ENCODE measurements at places on chromosomes 2 and 18. TPM values are rescaled to one million over a fixed set of nuclear protein-coding genes. Genes with fewer than 3 reads are reported as not detected.

DNA sequence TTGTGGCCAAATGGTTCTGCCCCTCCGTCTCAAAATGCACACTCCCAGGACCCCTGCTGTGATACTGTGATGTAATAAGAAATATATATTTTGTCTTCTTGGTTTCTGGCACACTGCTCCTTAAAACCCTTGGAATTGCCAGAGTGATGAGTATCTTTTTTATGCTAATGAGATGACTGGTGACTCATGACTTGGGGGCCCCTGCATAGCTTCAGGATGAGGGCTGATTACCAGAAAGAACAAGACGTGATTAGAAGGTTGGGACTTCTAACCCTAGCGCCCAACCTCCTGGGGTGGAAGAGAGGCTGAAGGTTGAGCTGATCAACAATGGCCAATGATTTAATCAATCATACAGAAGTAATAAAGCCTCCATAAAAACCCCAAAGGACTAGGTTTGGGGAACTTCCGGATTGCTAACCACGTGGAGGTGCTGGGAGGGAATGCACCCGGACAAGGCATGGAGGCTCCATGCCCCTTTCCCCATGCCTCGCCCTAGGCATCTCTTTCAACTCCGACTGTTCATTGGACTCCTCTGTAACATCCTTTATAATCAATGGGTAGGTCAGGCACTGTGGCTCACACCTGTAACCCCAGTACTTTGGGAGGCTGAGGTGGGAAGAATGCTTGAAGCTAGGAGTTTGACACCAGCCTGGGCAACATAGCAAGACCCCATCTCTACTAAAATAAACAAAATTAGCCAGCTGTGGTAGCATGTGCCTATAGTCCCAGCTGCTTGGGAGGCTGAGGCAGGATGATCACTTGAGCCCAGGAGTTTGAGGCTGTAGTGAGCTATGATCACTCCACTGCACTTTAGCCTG is 89.1 kb downstream of the HS1BP3 start:
- no peak overlapping the region for H3K27ac ChIP-seq
- H3K36me3 ChIP-seq, result no peaks in the 10 kb centered on the region
- H3K27me3 ChIP-seq, result no peaks in the 10 kb centered on the region
- no peak overlapping the region for H3K4me3 ChIP-seq
- DNase-seq, result no peak

DNA sequence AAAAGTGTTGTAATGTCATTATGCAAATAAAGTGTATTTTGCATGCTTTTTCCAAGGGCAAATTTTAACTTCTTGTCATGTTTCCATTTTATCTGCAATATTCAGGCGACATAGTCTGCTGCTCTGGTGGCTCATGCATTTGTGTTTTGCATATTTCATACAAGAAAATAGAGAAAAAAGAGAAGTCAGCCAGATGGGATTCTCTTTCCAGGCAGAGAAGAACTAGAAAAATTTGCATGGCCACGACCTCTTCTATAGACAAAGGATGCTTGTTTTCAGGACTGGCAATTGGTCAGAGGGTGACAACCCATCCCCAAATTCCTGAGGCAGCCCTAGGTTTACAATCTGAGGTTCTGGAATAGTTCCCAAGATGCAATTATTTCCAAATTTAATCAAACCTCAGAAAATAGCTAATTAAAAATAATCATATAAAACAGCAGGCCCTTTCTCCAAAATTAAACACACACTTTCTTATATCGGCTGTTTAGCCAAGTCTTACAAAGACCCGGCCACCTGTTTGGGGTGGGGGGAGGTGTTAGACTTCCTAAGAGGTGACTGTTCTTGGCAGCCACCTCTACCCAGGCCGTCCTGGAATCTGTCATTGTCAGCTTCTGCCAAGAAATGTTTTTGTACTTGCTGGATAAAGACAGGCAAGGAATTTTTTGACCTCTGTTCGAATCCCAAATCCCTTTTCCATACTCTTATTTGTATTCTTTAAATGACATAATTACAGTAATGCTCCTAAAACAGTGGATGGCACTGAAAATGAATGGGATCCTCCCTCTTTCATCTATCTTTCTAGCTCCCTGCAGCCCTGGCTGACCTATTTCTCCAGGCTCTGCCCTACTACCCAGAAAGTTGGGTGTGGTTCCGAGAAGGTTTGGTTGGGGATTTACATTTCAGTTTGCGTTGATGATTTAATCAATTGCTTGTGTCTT is 20.8 kb upstream of the SOS1 start:
- no peak for DNase-seq
- H3K4me3 ChIP-seq, result no peak overlapping the region
- peaks cover 2% of the 10 kb centered on the region for H3K4me1 ChIP-seq
- H3K27me3 ChIP-seq, result no peaks in the 10 kb centered on the region
- H3K36me3 ChIP-seq, result no peaks in the 10 kb centered on the region

DNA sequence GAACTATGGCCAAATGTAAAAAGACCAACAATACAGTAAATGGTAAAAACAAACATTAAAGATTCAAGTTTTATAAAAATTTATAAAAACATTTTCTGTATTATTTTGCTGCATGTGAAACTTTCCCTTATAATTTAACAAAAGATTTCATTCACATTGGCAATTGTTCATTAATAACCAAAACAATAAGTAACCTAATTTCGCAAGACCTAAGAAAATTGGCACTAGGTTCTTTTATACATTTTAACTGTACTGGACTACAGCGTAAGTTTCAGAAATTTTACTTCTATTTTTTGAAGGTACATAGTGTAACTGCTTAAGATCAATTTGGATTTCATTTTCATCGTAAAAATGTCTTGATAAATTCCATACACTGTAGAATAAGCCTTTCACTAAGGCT is 77.2 kb downstream of the FANCL start:
- no peaks in the 10 kb centered on the region for H3K27me3 ChIP-seq
- no peak overlapping the region for H3K27ac ChIP-seq

DNA sequence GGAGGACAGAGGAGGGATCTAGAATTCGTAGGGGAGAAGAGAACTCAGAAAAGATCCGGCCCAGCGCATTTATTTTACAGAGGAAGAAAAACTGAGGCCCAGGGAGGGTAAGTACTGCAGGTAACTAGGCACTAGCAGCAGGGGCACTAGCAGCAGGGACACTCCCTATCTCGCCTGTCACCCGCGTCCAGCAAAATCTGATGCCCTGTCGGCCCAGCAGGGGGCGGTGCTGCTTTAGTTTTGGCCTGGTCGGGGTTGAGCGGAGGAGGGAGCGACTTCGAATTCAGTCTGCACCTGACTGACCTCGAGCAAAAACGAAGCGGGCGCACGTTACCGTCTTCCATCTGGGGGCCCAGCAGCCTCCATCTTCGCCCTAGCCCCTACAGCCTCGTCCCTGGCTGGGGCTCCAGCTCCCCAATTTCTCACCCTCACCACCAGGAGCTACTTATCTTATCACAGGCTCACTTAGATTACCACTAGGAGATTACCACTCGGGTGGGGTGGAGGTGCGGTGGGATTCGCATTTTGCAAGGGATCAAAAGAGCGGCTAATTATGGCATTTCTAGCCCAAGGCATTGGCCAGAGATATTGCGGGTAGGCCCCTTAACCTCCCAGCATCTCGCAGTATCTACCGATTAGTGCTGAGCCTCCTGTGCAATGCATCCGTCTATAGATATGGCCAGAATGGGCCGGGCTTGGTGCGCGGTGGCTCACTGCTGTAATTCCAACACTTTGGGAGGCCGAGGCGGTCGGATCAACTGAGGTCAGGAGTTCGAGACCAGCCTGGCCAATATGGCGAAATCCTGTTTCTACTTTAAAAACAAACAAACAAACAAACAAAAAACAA is 17.8 kb upstream of the CD8A start:
- DNase-seq, result peak; percentile 89
- no peak overlapping the region for H3K27ac ChIP-seq
- no peaks in the 10 kb centered on the region for H3K36me3 ChIP-seq
- peak overlapping the region; percentile 30 for H3K4me3 ChIP-seq

GRCh38 chr2:26870585-26871095 is 22.7 kb downstream of the DPYSL5 start:
- no peak for DNase-seq
- no peaks in the 10 kb centered on the region for H3K27me3 ChIP-seq
- H3K27ac ChIP-seq, result no peak overlapping the region
- no peaks in the 10 kb centered on the region for H3K4me1 ChIP-seq
- H3K4me3 ChIP-seq, result no peak overlapping the region

DNA sequence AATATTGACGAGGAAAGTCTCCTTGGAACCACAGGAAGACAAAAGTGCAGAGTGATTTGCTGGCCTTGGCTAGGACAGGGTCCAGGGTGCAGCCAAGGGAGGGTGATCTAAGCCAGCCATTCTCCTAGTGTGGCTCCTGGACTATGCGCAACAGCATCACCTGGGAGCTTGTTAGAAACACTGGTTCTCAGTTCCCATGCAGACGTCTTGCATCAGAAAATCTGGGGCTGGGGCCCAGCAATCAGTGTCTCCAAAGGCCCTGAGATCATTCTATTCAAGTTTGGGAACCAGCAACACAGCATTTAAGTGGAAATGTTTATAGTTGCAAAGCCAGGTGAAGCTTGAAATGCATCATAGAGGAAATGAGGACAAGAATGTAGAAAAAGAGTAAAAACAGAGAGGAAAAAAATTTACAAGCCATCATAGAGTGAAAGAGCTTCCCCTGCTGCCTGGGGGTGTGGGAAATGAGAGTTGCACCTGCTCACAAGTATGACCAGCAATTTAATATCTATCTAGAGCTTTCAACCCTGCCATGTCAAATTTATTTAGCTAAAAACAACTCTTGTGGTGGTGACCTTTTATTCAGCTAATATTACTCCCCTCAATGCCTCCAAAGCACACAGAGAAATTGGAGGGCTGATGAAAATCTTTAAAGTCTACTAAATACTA is 54.4 kb upstream of the SEC11C start:
- no peak overlapping the region for H3K4me3 ChIP-seq
- no peak overlapping the region for H3K27ac ChIP-seq
- H3K4me1 ChIP-seq, result no peaks in the 10 kb centered on the region
- no peaks in the 10 kb centered on the region for H3K27me3 ChIP-seq
- no peak for DNase-seq

- no peaks in the 10 kb centered on the region for H3K4me1 ChIP-seq
- no peak for DNase-seq
- peak overlapping the region; percentile 63 for H3K27ac ChIP-seq
- H3K27me3 ChIP-seq, result no peaks in the 10 kb centered on the region
- no peaks in the 10 kb centered on the region for H3K36me3 ChIP-seq
Observed at GRCh38 chr2:102304711-102305611, 6.4 kb upstream of the IL1RL1 start.

DNA sequence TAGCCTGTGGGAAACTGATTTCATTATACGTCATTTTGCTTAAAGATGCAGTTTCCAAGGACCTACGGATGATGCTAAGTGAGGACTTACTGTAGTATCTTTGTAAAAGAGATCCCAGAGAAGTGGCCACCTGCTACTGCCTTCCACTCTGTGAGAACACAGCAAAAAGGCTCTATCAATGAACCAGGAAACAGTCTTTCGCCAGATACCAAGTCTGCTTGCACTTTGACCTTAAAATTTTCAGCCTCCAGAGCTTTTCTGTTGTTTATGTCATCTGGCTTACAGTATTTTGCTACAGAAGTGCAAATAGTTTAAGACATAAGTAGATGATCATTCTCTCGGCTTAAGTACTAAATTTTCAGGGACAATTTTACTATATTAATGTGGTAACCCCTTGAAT is 847.9 kb upstream of the CHAC2 start:
- H3K4me3 ChIP-seq, result no peak overlapping the region
- DNase-seq, result no peak
- H3K36me3 ChIP-seq, result no peaks in the 10 kb centered on the region

- H3K36me3 ChIP-seq, result peaks cover 36% of the 10 kb centered on the region
- H3K4me3 ChIP-seq, result no peak overlapping the region
- H3K27me3 ChIP-seq, result no peaks in the 10 kb centered on the region
- H3K27ac ChIP-seq, result no peak overlapping the region
- no peak for DNase-seq
Observed at GRCh38 chr2:53942280-53942679, 28.5 kb downstream of the PSME4 start.

DNA sequence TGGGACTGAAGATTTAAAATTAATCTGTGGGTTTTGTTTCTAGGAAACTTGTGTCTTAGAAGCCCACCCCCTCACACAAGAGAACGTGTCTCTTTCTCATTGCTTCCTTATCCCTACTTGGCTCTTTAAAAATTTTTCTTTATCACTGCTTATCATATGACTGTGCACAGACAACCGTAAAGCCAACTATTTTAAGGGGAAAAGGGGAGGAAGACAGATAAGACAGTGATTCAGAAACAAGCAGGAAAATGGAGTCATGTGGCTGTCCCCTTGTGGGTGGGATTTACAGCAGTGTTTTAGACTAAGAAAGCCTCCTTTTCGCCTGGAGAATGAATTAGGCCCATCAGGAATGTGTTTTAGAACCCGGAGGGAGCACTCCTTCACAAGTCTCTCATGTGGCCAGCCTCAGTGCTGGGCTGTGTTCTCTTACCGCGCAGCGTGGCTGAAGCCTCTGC is 17.6 kb downstream of the PRKCE start:
- H3K4me1 ChIP-seq, result no peaks in the 10 kb centered on the region
- H3K36me3 ChIP-seq, result no peaks in the 10 kb centered on the region
- no peak for DNase-seq

GRCh38 chr2:61793389-61793836 is 60.4 kb downstream of the FAM161A start:
- H3K4me3 ChIP-seq, result peak overlapping the region; percentile 33
- peak; percentile 59 for DNase-seq
- H3K36me3 ChIP-seq, result no peaks in the 10 kb centered on the region

Gene AGBL5
- total RNA-seq, result 12.2 TPM

Gene IFIH1
- 29.7 TPM for total RNA-seq

Gene TNFRSF11A
- total RNA-seq, result 1.7 TPM

Gene EPG5
- 109 TPM for total RNA-seq

Gene ABCG8
- total RNA-seq, result not detected

Gene ACKR3
- 3.9 TPM for total RNA-seq

Data from upper lobe of left lung (tissue), 6 donors.